ENCODE measurements at places on chromosomes 4 and X. TPM values are rescaled to one million over a fixed set of nuclear protein-coding genes. Genes with fewer than 3 reads are reported as not detected.

Gene SLC34A2
- polyA plus RNA-seq = not detected

Gene CT45A10
- polyA plus RNA-seq = not detected

Gene AWAT2
- not detected for polyA plus RNA-seq

Gene H2BW2
- polyA plus RNA-seq = not detected

Gene FAM47E
- polyA plus RNA-seq = 5.4 TPM

Gene LDB2
- polyA plus RNA-seq = 6.6 TPM

Gene SRPX2
- polyA plus RNA-seq = 2.5 TPM

Gene ZNF518B
- 6.3 TPM for polyA plus RNA-seq

Gene F9
- not detected for polyA plus RNA-seq

Gene FATE1
- 0.06 TPM for polyA plus RNA-seq

Measured in sigmoid colon (tissue), 7 donors.